ENCODE measurements at places on chromosomes 3 and 15.

GRCh38 chr15:51307325-51307724 is 31.1 kb downstream of the CYP19A1 start:
- no peak for DNase-seq

- DNase-seq: no peak
Observed at GRCh38 chr3:38655708-38656300, 6.3 kb upstream of the SCN5A start.

GRCh38 chr3:107524841-107525643 is 2.3 kb downstream of the BBX start:
- DNase-seq: no peak

DNA sequence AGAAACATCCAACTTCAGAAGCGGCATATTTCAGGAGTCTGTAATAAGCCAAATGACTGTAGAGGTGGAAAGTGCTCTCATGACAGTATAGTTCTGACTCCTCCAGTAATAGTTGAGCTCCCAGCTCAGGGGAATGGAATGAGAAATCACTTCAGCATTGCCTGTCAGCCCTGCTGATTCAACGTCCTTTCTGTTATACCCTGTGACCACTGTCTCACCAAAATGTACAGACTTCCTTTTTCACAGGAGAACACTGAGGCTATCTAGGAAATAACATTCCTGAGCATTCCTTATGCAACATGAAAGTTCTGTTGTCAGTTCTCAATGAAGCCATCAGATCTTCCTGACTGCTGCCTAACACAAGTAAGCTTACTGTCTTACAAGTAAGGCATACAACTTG is 284.5 kb upstream of the MME start:
- no peak for DNase-seq

DNA sequence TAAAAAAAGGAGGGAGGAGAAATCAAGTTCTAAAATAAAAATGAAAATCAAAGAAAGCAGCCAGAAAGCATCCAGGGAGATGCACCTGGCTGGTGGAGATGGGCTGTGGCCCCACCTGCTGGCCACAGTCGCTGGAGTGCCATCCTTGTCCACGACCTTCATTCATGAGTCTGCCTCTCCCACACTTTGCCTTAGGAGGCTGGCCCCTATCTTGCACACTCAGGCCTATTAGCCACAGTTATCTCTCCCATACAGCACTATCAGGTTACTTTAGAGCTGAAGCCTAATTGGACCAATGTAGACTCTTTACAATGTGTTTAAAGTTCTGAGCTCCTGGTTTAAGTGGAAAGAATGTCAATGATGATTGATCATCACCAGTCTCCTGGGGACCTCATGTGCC is 392.0 kb upstream of the RORA start:
- DNase-seq: no peak

DNA sequence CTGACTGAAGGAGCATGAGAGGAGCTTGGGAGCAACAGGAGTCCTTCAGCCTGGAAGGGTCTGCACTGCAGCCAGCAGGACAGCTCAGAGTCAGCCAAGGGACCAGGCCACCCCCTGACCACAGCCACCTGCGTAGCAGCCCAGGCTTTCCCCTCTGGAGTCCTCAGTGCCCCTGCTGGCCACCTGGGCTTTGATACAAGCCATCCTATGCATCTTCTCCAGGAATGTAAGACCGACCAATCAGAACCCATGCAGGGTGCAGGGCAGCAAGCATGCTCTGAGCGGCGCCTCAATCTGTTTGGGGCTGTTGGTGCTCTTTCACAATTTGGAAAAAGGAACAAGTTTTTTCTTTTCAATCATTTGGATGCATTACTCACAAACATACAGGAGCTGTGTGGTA is 52.0 kb downstream of the DZIP1L start:
- DNase-seq: no peak

DNA sequence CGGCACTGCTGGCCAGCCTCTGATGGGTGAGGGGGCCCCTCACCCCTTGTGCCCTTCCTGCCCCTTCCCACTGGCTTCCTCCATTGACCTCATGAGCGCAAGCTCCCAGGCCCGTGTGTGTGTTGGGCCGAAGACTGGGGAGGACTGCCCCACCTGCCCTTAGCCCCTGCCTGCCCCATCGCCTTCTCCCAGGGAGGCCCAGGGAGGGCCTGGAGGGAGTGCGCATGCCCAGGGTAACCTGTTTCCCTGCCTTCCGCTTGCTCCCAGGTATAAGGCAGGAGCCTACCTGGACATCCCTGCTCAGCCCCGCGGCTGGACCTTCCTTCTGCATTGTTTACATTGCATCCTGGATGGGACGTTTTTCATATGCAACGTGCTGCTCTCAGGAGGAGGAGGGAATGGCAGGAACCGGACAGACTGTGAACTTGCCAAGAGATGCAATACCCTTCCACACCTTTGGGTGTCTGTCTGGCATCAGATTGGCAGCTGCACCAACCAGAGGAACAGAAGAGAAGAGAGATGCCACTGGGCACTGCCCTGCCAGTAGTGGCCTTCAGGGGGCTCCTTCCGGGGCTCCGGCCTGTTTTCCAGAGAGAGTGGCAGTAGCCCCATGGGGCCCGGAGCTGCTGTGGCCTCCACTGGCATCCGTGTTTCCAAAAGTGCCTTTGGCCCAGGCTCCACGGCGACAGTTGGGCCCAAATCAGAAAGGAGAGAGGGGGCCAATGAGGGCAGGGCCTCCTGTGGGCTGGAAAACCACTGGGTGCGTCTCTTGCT is 8.8 kb downstream of the DLL4 start:
- DNase-seq: no peak

DNA sequence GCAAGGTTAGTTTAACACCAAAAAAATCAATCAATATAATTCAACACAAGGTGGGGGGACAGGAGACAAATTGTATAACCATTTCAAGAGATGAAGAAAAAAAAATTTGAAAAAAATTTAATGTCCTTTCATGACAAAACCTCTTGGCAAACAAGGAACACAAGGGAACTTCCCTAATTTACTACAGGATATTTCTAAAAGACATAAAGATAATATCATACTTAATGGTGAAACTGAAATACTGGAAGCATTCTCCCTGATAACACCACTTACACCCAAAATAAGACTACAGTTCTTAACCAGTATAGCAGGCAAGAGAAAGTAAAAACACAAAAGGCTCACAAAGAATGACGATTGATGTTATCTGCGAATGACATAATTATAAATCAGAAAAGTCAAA is 44.7 kb downstream of the IFT57 start:
- no peak for DNase-seq

- DNase-seq: no peak
Observed at GRCh38 chr3:134894533-134894932, 99.5 kb downstream of the EPHB1 start.

DNA sequence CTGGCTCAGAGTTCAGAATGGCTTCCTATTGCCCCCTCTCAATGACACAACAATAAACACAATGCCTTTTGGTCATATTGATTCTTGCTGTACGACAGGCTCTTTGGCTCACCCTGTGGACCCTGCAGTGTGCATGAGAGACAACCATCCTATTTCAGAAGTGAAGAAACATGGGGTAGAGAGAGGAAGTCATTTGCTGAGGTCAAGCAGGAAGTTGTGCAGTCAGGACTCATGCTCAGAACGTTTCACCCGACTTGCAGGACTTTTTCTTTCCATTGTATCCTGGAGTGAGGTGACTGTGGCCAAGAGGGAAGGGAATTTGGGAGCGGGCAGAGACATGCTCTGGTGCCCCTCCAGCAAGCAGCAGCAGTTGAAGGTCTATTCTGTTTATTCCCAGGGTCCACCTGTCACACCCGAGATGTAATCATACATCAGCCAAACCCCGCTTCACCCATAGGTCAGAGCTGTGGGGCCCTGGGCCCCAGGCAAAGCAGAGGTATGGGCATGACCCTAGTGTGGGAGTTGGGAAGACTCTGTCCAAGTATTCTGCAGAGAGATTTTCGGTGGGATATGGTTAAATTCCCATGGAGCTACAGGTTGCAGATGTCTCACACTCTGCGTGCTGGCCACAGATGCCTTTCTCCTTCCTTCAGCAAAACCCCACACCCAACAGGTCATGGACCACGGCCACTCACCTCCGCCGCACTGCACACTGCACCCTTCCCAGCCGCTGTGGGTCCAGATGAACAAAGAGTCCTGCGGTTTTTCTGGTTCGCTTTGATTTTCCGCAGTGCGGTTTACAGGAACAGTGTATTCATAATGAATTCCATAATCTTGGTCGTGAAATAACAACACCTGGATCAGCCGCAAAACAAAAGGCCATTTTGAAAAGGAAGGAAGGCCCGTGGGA is 290.6 kb downstream of the ADAMTS17 start:
- no peak for DNase-seq

All from stimulated activated CD8-positive, alpha-beta memory T cell treated with anti-CD3 and anti-CD28 coated beads, Interleukin-7, amount 100 ng/mL, for 4 hours (primary cell).